ENCODE measurements at places on chromosomes 7 and 10.

DNA sequence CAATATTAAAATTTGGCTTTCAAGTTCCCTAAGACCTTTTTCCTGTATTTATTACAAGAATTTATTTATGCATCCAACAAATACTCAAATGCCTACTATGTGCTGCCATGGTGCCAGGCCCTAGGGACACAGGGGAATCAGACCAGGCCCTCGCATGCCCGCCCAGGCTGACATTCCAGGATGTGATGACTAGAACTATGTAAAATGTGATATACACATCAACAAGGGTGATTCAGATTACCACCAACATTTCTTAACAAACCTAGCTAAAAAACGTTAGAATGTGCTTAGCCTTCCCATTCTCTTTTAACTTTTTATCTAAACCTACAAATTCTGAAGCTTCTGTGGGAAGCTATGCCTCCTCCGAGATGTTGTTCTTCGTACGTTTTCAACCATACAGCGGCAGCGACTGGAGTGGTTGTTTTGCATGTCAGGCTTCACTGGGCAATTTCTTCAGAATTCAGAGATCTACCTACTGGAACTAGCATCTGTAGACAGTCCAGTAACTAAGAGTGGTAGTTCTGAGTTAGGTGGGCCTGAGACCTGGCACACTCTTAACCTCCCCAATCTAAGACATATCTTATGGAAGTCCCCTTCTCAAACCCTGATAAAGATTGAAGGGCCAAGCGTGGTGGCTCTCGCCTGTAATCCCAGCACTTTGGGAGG is 22.1 kb downstream of the GNA12 start:
- DNase-seq, result no peak

GRCh38 chr7:79292834-79293233 is 160.6 kb downstream of the MAGI2 start:
- DNase-seq, result no peak

GRCh38 chr7:87300756-87301155 is 44.7 kb upstream of the CROT start:
- DNase-seq, result no peak

GRCh38 chr7:137337902-137338301 is 5.6 kb downstream of the PTN start:
- no peak for DNase-seq

- DNase-seq, result no peak
Observed at GRCh38 chr7:137488038-137488437, 144.5 kb upstream of the PTN start.

Measured in femur (tissue), 1 donor.